GM13976 (cell line): ENCODE measurements at places on chromosomes 1 and 21.

- peak; percentile 26 for DNase-seq
Measured at GRCh38 chr1:7826363-7826762, 26.5 kb downstream of the UTS2 start.

GRCh38 chr1:72540674-72541073 is 258.3 kb upstream of the NEGR1 start:
- DNase-seq = no peak

DNA sequence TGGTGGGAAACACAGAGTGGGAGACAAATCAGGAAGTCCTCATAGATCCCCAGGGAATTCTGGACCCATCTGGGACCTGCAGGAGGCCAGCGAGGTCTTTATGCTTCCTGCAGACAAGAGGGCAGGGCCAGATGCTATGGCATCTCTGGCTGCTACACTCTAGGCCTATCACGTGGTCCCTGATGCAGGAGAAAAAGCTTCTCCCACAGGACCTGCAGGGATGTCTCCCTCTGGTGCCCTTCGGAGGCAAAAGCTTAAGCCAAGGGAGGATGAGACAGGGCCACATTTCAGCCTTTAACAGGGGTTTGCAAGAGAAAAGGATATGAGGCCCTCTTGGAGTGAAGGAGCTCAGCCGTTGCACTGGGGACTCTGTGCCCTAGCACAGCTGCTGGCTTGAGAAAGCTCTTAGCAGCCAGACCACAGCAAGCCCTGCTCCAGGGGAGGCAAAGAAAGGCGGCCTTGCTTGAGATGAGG is 243.0 kb downstream of the C1orf94 start:
- DNase-seq = no peak

- DNase-seq = no peak
Measured at GRCh38 chr1:77400781-77401180, 119.0 kb downstream of the AK5 start.
